ENCODE measurements at places on chromosomes 12 and 14. TPM values are rescaled to one million over a fixed set of nuclear protein-coding genes. Genes with fewer than 3 reads are reported as not detected.

DNA sequence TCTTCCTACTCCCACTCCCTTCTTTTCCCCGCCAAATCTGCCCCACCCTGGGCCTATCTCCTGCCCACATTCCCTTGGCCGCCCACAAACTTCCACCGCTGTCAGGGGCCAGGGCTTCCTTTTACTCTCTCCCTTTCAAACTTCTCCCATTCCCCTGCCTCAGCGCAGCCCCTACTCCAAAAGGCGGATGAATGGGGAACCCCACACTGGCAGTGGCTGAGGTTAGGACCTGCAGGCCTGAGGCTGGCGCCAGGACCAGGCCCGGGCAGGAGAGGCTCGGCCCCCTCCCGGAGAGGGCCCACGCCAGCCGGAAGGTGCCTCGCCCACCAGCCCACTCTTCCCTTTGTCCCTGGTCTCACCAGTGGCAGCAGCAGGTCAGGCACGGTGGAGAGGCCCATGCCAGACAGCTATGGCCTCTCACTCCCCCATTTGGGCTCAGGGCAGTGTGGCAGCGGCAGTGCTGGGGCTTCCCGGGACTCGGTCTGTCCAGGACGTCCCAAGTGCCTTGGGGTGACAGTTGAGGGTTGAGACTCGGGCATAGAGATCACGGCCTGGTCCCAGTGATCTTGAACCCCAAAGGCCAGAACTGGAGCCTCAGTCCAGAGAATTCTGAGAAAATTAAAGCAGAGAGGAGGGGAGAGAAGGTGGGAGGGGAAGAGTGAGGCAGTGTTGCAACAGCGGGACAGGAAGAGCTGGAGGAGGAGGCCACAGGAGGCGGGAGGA lies at the start of gene TNFRSF1A:
Gene TNFRSF1A, minus strand, starts transcription at position 660 of the 723 bp plus-strand sequence. Its CDS starts 262 bp downstream, at position 398.
- peak within 1 kb of the TSS; percentile 96 for H3K27ac ChIP-seq
- peak; percentile 90 for DNase-seq
- no peaks in the 10 kb centered on the region for H3K27me3 ChIP-seq
- H3K4me1 ChIP-seq, result peaks cover 2% of the 10 kb centered on the region
- no peaks in the 10 kb centered on the region for H3K36me3 ChIP-seq
- H3K4me3 ChIP-seq, result peak within 1 kb of the TSS; percentile 32

DNA sequence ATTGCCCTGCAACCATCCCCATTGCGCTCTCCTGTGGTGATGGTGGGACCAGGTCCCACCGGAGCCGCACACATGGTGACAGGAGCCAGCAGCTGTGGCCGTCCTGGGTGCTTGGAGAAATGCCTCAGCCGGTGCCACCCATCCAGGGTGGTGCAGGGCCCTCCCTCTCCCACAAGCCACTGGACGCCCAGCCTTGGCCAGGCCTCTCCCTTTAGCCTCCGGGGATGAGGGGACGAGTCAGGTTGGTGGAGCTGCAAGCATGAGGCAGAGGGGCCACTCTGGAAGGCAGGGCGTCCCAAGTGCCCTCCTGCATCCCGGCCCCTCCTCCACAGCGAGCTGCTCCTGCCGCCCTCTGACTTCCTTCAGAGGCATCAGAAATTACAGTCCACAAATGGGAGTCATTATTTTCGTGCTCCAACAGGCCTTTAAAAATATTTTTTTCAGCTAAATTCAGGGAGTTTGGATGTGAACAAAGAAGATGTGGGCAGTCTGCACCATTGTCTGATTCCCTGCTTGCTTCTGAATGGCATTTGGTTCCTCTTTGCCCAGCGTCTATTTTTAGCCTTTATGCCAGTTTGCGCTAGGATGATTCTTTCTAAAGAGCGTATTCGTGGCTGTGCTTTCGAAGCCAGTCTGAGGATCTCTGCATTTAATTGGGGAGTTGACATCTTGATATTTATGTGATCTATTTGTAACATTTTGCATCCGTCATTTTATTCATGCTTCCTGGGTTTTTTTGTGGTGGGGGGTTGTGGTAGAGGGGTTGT lies 189.4 kb downstream of the ADGRD1 start:
- no peaks in the 10 kb centered on the region for H3K27me3 ChIP-seq
- no peak for DNase-seq
- H3K4me3 ChIP-seq, result no peak overlapping the region
- H3K4me1 ChIP-seq, result no peaks in the 10 kb centered on the region
- no peaks in the 10 kb centered on the region for H3K36me3 ChIP-seq

- no peak overlapping the region for H3K27ac ChIP-seq
- no peak overlapping the region for H3K4me3 ChIP-seq
- no peaks in the 10 kb centered on the region for H3K36me3 ChIP-seq
- peak; percentile 32 for DNase-seq
- no peaks in the 10 kb centered on the region for H3K4me1 ChIP-seq
- no peaks in the 10 kb centered on the region for H3K27me3 ChIP-seq
Measured at GRCh38 chr14:99118946-99119345, 153.1 kb downstream of the BCL11B start.

DNA sequence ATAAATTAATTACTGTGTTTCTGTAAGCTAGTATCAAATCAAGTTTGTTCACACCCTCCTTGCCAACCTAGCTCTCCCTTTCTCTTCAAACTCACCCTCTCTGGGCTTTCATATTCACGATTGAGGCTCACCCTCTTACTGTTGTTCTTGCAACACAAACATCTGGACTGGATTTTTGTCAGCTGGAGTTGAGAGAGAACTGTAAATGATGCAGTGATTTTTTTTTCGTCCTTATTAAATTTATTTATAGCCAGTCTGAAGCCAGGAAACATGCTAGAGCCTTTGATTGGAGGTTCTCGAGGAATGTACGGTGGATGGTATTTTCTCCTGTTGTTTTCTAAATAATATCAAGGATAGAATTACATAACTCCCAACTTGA lies 485.1 kb downstream of the ZFP36L1 start:
- no peak for DNase-seq
- H3K27ac ChIP-seq, result peak overlapping the region; percentile 76
- no peaks in the 10 kb centered on the region for H3K4me1 ChIP-seq
- no peaks in the 10 kb centered on the region for H3K36me3 ChIP-seq
- no peaks in the 10 kb centered on the region for H3K27me3 ChIP-seq
- no peak overlapping the region for H3K4me3 ChIP-seq

- no peak for DNase-seq
- H3K27me3 ChIP-seq, result no peaks in the 10 kb centered on the region
- no peaks in the 10 kb centered on the region for H3K36me3 ChIP-seq
- H3K27ac ChIP-seq, result no peak overlapping the region
- H3K4me1 ChIP-seq, result no peaks in the 10 kb centered on the region
- no peak overlapping the region for H3K4me3 ChIP-seq
Measured at GRCh38 chr12:113479216-113479589, 7.5 kb upstream of the LHX5 start.

DNA sequence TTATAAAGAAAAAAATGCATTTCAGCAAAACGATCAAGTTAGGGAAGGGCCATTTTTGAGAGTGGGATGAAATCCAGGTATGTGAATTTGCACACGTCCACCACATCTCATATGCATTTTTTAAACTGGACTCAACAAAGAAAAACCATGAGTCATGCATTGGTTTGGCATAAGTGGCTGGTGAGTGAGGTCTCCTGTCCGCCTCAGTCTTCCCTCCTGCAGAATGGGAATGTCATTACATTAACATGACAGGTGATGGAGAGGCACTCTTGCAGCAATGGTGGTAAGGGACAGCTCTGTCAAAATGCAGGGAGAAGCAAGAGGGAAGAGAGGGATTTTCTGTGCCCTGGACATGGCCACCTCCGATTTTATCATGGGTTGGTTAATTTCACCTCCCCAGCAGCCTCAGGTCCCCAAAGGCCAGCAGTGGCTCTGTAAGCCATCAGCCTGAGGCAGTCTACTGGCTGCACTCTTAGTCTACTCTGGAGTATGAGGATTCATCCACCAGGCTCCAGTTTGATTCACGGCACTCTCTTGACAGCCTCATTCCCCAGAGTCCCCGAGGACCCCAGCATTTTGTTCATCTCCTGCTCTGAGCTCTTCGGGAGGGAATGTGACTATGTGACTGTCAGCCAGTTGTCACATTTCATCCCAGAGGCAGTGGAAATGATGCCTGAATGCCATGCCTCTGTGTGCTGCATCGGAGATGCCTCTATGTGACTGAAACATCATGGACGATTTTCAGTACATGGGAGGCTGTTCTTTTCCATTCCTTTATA lies 17.1 kb upstream of the PWP1 start:
- no peaks in the 10 kb centered on the region for H3K27me3 ChIP-seq
- no peak overlapping the region for H3K27ac ChIP-seq
- no peak for DNase-seq
- no peaks in the 10 kb centered on the region for H3K4me1 ChIP-seq
- H3K36me3 ChIP-seq, result no peaks in the 10 kb centered on the region
- H3K4me3 ChIP-seq, result no peak overlapping the region

DNA sequence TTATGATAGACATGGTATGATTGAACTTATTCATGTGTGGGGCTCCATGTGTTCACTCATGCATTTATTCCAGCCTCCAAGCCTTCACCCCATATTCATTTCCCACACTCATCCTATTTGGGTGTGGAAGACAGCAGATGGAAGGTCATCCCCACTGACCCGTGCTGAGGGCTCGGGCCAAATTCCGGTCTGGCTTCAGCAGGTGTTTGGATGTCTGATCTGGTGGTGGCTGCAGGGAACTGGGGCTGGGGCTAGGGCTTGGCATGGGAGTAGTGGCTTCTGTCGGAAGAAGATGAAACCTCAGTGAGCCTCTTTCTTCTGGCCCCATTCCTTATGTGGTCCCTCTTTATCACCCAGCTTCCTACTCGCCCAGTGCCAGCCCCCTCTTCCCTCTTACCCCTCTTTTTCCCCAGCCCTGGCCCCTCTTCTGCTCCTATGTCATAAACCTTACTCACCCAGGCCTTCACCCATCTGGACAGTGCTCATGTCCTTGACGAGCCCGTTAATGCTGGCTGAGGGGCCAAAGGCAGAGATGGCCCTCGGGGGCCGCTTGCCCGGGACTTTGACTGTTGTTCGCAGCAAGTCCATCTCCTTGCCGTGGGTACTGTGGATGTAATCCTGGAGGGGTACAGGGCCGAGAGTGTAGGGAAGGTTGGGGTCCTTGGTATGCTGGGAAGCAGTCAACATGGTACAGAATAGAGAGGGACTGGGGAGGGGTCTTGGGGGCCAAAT lies 8.0 kb downstream of the AGAP2 start:
- no peak overlapping the region for H3K27ac ChIP-seq
- no peak for DNase-seq
- no peak overlapping the region for H3K4me3 ChIP-seq
- no peaks in the 10 kb centered on the region for H3K27me3 ChIP-seq
- H3K4me1 ChIP-seq, result no peaks in the 10 kb centered on the region
- H3K36me3 ChIP-seq, result no peaks in the 10 kb centered on the region

- no peaks in the 10 kb centered on the region for H3K36me3 ChIP-seq
- no peak overlapping the region for H3K4me3 ChIP-seq
- no peak overlapping the region for H3K27ac ChIP-seq
- no peaks in the 10 kb centered on the region for H3K4me1 ChIP-seq
- no peaks in the 10 kb centered on the region for H3K27me3 ChIP-seq
- no peak for DNase-seq
Measured at GRCh38 chr12:110656071-110656655, 32.8 kb downstream of the HVCN1 start.

- H3K36me3 ChIP-seq, result no peaks in the 10 kb centered on the region
- no peaks in the 10 kb centered on the region for H3K27me3 ChIP-seq
- H3K4me1 ChIP-seq, result no peaks in the 10 kb centered on the region
Measured at GRCh38 chr14:104892531-104893434, 27.7 kb downstream of the CEP170B start.

- no peak for DNase-seq
- H3K27me3 ChIP-seq, result no peaks in the 10 kb centered on the region
- no peak overlapping the region for H3K4me3 ChIP-seq
- H3K36me3 ChIP-seq, result no peaks in the 10 kb centered on the region
Measured at GRCh38 chr12:27785882-27786570, 6.0 kb upstream of the MANSC4 start.

- no peaks in the 10 kb centered on the region for H3K4me1 ChIP-seq
- no peak overlapping the region for H3K27ac ChIP-seq
- no peaks in the 10 kb centered on the region for H3K27me3 ChIP-seq
- H3K36me3 ChIP-seq, result no peaks in the 10 kb centered on the region
- no peak for DNase-seq
Measured at GRCh38 chr14:95686935-95687334, 709 bp downstream of the TCL1B start.

- H3K27ac ChIP-seq, result no peak overlapping the region
- H3K4me3 ChIP-seq, result no peak overlapping the region
- H3K36me3 ChIP-seq, result no peaks in the 10 kb centered on the region
Measured at GRCh38 chr12:101863981-101864380, 13.4 kb upstream of the DRAM1 start.

DNA sequence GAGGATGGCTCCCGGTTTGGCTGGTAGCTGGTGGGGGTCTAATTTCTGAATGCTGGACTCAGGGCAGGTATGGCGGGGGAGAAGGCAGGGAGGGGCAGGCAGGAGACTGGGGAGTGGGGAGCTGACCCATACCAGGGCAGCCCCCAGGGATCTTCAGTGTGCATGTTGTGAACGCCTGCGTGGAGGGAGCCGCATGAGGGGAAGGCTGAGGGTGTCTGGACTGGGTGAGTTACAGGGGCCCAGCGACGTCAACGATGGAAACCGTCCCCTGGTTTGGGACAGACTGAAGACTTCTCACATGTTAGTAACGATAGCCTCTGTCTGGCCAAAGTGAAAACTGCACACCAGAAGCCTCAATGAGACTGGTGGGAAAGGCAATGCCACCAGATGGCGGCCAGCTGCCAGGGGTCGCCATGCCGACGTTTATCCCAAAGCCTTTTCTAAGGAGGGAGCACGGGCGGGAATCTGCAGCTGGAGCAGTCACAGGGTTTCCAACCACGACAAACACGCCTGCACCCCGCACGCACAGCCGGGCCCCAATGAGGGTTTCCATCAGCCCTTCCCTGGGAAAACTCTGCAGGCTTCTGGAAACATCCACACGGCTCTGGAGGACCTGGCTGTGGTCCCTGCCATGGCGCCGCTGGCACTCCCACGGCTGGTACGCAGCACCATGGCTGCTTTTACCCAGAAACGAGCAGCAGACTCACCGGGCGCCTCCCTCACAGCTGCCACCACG lies 14.0 kb downstream of the PGAM5 start:
- no peaks in the 10 kb centered on the region for H3K36me3 ChIP-seq
- no peaks in the 10 kb centered on the region for H3K4me1 ChIP-seq
- DNase-seq, result no peak
- no peaks in the 10 kb centered on the region for H3K27me3 ChIP-seq
- H3K27ac ChIP-seq, result no peak overlapping the region

- no peak overlapping the region for H3K4me3 ChIP-seq
- H3K27ac ChIP-seq, result no peak overlapping the region
- DNase-seq, result no peak
- no peaks in the 10 kb centered on the region for H3K36me3 ChIP-seq
- H3K4me1 ChIP-seq, result no peaks in the 10 kb centered on the region
- no peaks in the 10 kb centered on the region for H3K27me3 ChIP-seq
Measured at GRCh38 chr12:25063873-25064628, 115.2 kb upstream of the BCAT1 start.

GRCh38 chr12:17035372-17035771 lies 429.4 kb upstream of the LMO3 start:
- no peaks in the 10 kb centered on the region for H3K27me3 ChIP-seq
- no peak for DNase-seq
- no peaks in the 10 kb centered on the region for H3K36me3 ChIP-seq
- H3K4me1 ChIP-seq, result no peaks in the 10 kb centered on the region

- peak within 1 kb of the TSS; percentile 64 for H3K27ac ChIP-seq
- no peaks in the 10 kb centered on the region for H3K27me3 ChIP-seq
- H3K4me1 ChIP-seq, result no peaks in the 10 kb centered on the region
Measured at GRCh38 chr14:35826218-35826951, at the start of gene BRMS1L. Gene BRMS1L, plus strand, starts transcription at chr14:35826338. Its CDS starts 179 bp downstream, at chr14:35826517.

CCDC88C gene
- 9.2 TPM for total RNA-seq

RPL10L gene
- not detected for total RNA-seq

TAS2R7 gene
- total RNA-seq, result not detected

SMIM41 gene
- 0.84 TPM for total RNA-seq

ANKS1B gene
- total RNA-seq, result 37.0 TPM

GPR132 gene
- 5.0 TPM for total RNA-seq

DAO gene
- total RNA-seq, result not detected

RBM25 gene
- total RNA-seq, result 83.9 TPM

IFT81 gene
- total RNA-seq, result 11.4 TPM

FCF1 gene
- 42.4 TPM for total RNA-seq

ABCD4 gene
- 102 TPM for total RNA-seq

RNASE7 gene
- total RNA-seq, result not detected
